ENCODE measurements at places on chromosomes 2 and 18.
A peak's percentile ranks its signal among the peaks of the same experiment; 100 is the strongest.

- peak; percentile 94 for DNase-seq
Observed at GRCh38 chr2:144152817-144153271, 367.1 kb downstream of the ZEB2 start.

DNA sequence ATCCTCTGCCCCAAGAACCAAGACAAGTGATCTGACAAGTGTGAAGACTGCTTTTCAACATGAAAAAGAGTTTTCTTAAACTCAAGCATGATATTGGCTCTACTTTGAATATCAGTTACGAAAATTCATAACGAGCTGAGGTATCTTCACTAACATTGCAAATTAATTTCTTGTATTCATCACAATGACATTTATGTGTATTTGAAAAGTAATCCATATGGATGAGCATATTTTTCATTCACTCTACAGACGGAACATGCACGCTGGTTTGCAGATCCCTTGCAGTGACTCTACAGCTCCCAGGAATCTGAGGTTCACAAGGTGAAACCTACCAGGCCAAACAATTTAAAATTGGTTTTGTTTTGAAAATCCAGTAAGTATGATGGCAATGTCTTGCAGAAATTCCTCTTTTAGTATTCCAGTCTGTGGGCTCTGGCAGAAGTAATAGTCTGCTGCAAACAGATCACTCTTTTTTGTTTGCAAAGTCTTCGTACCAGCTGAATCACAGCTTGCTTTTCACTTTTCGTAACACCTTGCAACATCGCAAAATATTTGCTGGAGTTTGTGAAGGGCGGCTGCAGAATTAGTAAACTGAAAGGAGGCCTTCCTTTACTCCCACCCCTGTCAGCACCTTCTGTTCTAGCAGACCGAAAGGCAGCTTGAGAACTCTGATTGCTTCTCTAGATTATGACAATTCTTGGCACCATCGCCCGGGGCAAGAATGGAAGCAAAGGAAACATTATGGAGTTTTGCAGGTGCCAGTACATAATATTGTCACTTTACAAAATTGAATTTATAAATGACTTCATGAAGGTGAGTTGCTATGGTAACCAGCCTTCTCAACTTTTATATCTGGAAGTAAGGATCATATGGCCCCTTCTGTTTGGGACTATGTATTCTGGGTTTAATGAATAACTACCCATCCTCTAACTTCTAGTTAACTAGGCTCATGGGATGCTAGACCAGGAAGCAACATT, 168.7 kb downstream of the TMEM247 start:
- DNase-seq: no peak

GRCh38 chr2:100718065-100718629, 101.8 kb upstream of the NPAS2 start:
- no peak for DNase-seq

DNA sequence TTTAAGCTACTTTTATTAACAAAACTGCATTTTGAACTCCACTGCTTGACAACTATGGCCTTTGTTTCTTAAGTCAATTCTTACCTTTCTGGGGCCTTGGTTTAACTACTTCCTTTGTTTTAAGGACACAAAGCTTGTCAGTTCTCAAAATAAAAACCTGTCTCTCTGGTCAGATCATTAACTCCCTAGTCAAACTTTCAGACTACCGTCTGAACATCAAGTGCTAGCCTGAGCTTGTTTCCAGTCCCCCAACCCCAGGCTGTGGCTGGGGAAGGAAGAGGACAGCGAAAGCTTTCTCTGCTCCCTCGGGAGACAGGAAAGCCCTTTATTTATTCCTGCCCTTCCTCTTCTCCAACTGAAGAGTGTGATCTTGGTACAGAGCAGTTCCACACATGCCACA, 1.7 kb downstream of the SH3YL1 start:
- no peak for DNase-seq

GRCh38 chr2:25219621-25220020, 51.2 kb upstream of the POMC start:
- DNase-seq: no peak

- no peak for DNase-seq
Observed at GRCh38 chr2:62800618-62801017, 95.1 kb downstream of the EHBP1 start.

GRCh38 chr2:38386377-38386776, 9.3 kb upstream of the ATL2 start:
- no peak for DNase-seq

GRCh38 chr2:145617906-145618305, 1098.0 kb upstream of the ZEB2 start:
- no peak for DNase-seq

GRCh38 chr2:151614606-151615306, 119.5 kb downstream of the NEB start:
- no peak for DNase-seq

DNA sequence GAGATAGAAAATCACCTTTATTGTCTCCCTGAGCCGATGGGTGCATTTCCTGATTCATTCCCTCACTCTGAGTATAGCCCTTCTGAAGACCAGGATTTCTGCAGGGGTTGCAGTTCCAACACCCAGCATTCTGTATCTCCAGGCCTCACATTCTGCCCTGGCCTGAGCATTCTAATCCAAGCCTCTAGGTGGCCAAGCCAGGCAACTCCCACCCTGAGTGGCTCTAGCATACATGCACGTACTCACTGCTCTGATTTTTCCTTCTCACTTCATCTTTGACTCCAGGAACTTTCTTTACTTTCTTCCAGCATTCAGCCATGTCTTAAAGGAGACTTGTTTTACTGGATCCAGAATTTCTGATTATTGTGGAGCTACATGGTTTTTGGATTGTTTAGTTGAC, 100.7 kb upstream of the STK39 start:
- DNase-seq: peak; percentile 82

DNA sequence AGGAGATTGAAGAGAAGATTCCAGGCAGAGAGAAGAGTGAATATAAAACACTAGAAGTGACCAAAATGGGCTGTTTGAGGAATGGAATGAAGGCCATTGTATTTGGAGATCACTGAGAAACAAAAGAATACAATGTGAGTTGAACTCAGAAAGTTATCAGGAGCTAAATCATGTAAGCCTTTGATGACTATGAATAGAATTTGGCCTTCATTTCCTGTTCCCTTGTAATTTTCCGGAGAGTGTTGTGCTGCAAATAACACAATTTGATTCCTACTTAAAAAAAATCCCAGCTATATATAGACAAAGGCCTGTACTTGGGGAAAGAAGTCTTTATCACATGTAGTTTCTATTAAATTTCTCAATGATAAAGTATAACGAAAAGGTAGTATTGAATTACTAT, 33.7 kb upstream of the KYNU start:
- DNase-seq: no peak

DNA sequence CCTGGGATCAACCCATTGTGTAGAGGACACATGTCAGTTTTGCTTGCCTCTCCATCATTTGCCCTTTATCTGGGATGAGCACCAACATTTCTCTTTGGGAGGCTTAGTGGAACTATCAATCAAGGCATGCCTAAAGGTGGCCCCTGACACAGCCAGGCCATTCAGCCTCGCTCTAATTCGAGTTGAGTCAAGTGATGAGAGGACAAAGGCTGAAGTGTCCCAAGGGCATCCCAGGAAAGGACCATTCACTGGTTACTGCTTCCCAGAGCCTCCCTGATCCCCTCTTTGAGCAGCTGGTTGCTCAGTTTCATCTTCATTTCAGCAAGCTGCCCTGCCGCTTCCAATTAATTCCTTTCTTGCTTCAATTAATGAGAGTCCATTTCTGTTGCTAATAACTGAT, 63.5 kb downstream of the DNER start:
- no peak for DNase-seq

DNA sequence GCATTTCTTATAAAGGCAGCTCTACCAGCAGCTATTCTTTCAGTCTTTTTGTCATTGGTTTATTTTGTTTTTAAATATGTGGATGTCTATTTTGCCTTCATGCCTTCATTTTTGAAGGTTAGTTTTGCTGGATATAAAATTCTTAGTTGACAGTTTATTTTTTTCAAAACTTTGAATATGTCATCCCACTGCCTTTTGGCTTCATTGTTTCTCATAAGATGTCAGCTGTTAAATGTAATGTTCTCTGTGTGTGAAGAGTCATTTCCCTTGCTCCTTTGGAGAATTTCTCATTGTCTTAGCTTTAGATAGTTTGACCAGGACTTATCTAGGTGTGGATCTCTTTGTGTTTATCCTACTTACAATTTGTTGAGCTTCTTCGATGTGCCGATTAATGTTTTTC, 213.5 kb downstream of the KIAA1328 start:
- DNase-seq: peak; percentile 6

- no peak for DNase-seq
Observed at GRCh38 chr2:204072443-204073324, 136.1 kb downstream of the ICOS start.

GRCh38 chr18:48011926-48012465, 81.5 kb upstream of the SMAD2 start:
- DNase-seq: no peak

DNA sequence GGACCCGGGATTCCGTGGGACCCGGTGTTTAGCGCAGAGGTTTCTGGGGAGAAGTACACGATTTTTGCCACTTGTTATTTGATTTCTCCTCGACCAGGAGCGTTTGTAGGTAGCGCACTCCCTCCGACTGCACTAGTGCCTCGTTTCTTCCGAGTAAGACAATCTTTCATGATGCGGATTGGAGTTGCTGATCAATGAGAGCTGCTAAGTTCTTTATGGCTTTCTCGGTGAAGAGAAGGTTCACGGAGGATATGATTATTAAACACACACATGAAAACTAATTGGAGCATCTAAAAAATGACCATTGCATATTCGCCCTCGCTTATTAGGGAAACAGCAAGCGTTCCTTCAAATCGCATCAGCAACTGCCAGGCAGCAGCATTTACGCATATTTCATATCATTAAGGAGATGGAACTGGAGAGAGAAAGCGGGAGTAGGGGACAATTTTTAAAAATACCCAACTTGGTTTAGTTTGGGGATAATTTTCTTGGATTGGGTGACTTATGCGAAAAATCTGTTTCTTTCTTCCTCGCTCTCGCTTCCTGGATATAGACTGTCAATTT, 616 bp downstream of the EML6 start:
- peak; percentile 40 for DNase-seq

All from Kasumi-1 (cell line).